ENCODE measurements at places on chromosomes 2 and 18.
A peak's percentile ranks its signal among the peaks of the same experiment; 100 is the strongest.

GRCh38 chr2:143697744-143698143 is 568.5 kb downstream of the ARHGAP15 start:
- no peak for DNase-seq

DNA sequence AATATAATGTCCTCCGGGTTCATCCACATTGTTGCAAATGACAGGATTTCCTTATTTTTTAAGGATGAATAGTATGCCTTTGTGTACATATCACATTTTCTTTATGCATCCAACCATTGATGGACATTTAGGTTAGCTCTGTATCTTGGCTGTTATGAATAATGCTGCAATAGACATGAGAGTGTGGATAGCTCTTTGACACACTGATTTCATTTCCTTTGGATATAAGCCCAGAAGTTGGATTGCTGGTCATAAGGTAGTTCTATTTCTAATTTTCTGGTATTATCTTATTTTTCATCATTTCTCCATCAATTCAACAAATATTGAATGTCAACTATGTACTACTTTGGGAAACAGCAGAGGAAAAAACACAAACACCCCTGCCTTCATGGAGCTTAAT is 423.3 kb downstream of the MTX2 start:
- DNase-seq, result no peak

GRCh38 chr2:74079522-74080341 is 68.0 kb downstream of the BOLA3 start:
- DNase-seq, result no peak

- DNase-seq, result no peak
These were observed 72.5 kb downstream of the SS18 start for GRCh38 chr18:26017929-26018328.

DNA sequence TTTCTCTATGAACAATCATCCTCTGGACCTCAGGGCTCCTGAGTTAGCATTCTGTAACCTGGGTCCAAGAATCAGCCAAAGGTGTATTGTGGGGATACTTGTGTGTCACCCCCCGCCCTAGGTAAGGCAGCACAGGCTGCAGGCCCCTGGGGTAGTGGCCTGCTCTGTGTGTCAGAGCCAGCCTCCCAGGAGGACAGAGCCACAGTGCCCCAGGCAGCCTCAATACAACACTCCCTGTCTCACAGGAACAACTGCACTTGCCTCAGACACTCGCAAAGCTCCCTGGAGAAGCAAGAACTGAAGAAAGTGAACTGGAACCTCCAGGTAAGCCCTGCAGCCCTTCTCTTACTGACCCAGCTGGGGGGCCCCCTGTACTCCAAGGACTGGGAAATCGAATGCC is 121.3 kb upstream of the PPP1CB start:
- DNase-seq, result no peak

- no peak for DNase-seq
These were observed 3.6 kb upstream of the KYNU start for GRCh38 chr2:142873831-142874287.

- DNase-seq, result no peak
These were observed 29.6 kb upstream of the ENOSF1 start for GRCh38 chr18:741931-742512.

DNA sequence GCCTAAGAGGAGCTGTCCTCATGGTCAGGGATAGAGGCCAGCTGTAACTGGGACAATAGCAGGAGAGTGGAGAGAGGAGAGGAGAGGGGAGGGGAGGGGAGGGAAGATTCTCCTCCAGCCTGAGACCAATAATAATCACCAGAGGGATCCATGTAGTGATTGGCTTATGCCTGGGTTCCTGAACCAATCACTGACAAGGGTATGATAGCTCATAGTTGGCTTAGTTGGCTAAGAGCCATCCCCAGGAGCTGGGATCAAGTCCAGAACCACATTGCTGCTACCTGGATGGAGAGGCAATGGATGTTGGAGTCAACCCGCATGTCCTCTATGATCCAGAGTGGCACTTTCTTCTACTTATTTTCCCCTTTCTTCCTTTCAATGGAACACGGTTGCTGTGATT is 7.7 kb upstream of the ST8SIA5 start:
- no peak for DNase-seq

GRCh38 chr2:59529726-59530125 is 1023.7 kb downstream of the BCL11A start:
- DNase-seq, result no peak

DNA sequence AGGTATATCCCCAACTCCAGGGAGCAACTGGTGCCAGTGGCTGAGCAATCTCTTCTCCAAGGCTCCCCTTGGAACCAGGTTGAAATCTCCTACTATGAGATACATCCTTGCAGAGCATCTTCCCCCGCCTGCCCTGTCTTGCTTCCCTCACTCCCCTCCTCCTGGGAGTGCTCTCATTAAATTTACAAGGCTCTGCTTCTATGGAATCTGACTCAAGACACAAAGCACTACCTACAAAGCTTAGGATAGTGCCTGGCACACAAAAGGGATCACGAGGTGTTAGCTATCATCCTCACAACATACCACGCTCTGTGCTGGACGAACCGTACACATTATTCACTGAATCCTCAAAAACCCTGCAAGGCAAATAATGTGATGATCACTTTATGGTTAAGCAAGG is 121.6 kb downstream of the GALNT14 start:
- no peak for DNase-seq

DNA sequence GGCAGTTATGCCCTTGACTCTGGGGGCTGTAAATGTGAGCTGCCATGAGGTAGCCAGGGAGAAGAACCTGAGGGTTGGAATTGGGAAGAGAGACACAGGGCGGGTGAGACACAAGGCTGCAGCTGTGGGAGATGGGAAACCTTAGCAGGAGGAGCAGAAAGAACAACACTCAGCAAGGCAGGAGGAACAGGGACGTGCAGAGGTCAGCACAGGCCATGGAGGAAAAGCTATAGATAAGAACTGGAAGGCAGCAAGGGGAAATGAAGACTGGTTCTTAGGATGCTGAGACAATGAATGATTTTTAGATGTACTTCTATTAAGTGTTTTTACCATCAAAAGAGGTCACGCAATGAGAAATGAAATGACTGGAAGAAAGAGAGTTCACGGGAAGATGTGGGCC is 80.2 kb downstream of the USP40 start:
- DNase-seq, result no peak

GRCh38 chr2:69177785-69178636 is 165.0 kb downstream of the ANTXR1 start:
- peak; percentile 8 for DNase-seq

GRCh38 chr18:34222307-34223163 is 2.2 kb downstream of the NOL4 start:
- DNase-seq, result no peak

GRCh38 chr18:36849288-36850006 is 20.5 kb downstream of the KIAA1328 start:
- DNase-seq, result no peak

DNA sequence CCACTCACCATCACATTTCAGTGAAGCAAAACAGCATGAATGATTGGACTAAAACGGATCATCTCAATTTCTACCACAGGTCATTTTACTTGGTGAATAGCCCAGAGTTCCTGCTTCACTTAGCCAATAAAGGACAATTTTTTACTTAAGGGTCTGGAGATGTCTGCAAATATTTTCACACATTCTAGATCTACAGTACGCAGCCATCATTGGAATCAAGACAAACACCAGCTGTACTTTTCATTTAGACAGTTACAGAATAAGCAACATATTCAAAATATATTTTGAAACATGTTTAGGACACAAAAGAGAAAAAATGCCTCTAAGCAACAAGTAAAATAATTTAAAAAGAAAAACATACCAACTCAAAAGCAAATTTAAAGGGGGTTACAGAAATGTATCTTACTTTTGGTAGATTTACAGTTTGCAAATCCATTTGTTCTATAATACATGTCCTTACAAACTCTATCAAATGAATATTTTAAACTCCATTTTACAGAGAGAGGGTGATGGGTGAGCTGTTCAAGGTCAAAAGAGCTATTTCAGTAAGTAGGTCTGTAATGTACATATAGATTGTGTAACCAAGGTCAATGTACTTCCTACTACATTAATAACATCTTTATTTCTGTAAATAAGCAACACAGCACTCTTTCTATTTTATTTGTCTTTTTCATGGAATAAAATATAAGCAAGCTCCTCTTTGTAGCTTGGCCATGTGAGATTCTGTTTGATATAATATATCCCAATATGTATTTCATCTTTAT is 13.4 kb downstream of the PPP1R1C start:
- DNase-seq, result no peak

DNA sequence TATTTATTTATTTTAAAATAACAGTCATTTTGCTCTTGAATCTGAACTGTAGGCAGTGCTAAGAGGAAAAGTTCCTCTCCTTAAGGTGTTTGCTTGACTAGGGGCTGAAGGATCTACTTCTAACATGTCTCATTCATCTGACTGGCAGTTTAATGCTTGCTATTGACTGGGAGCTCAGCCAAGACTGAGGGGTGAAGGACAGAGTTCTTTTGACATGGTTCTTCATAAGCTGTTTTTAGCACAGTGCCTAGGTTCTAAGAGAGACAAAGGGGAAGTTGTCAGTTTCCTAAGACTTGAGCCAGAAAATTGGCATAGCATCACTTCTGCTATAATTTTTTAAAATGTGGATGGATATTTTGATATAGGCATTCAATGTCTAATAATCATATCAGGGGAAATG is 73.0 kb downstream of the COMMD1 start:
- DNase-seq, result no peak

DNA sequence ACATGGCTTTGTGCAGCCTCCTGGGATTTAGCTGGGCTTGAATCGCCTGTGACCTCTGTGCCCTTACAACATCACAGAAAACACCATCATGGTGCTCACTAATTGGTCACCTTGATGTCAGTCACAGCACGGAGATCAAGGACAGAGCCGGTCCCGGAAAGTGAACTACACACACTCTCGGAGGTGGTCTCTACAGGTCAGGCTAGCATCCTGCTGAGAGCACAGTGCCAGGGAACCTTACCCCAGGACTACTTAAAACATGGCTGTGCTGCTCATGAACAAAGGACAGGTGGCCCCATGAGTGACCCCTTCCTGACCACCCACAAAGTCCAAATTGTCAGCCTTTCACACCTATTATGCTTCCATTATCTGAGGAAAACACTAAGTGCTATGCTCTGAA is 1782.1 kb upstream of the CELF4 start:
- no peak for DNase-seq

GRCh38 chr2:157262248-157262647 is 4.7 kb downstream of the GALNT5 start:
- DNase-seq, result no peak

DNA sequence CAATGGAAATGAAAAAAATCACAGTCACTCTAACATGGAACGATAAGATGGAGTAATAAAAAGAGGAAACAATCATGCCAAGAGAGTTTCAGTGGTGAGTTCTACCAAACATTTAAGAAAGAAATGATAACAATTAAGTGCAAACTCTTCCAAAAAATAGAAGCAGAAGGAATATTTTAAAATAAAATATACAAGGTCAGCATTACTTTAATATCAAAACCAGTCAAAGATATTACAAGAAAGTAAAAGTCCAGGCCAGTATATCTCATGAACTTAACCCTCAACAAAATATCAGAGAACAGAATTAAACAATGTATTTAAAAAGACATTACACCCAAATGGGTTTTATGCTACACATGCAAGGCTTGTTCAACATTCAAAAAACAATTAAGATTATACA is 829.4 kb downstream of the TRIB2 start:
- DNase-seq, result no peak
